ENCODE measurements at places on chromosomes 2 and 18.

- no peak for DNase-seq
Observed at GRCh38 chr2:128166746-128167353, 75.8 kb downstream of the UGGT1 start.

DNA sequence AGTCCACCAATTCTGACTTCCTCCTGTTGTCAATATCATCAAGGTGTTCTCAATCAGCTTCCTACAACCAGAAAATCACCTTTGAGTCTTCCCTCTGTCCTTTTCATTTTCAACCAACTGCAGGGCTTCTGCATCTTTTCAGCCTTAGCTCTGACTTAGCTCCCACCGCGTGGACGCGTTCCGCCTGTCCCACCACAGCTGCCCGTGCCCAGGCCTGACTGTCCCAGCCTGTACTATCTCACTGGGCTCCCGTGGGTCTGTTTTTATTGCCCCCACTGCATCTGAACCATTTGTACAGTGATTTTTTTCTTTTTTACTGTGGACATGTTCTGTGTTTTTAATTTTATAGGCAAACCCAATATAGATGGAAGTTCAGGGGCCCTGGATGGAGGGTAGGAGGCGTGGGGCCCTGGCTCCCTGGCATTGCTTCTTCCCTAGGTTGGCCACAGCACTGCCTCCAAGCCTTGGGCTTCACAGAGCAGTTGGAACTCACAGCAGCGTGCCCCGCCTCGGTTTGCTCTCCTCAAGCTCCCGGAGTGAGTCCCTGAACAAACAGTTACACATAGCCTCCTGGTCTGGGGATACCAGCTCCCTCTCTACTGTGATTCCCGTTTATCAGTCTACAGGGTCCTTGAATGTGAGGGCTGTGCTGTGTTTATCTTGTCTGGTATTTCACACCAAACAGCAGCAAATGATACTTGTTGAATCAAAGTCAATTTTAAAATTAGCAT lies 280.6 kb upstream of the PXDN start:
- DNase-seq, result no peak

- DNase-seq, result no peak
Observed at GRCh38 chr2:226687641-226688253, 111.9 kb downstream of the IRS1 start.

GRCh38 chr2:160429248-160430000 lies 64.2 kb downstream of the RBMS1 start:
- no peak for DNase-seq

- DNase-seq, result no peak
Observed at GRCh38 chr2:18378020-18378653, 182.3 kb downstream of the RDH14 start.

DNA sequence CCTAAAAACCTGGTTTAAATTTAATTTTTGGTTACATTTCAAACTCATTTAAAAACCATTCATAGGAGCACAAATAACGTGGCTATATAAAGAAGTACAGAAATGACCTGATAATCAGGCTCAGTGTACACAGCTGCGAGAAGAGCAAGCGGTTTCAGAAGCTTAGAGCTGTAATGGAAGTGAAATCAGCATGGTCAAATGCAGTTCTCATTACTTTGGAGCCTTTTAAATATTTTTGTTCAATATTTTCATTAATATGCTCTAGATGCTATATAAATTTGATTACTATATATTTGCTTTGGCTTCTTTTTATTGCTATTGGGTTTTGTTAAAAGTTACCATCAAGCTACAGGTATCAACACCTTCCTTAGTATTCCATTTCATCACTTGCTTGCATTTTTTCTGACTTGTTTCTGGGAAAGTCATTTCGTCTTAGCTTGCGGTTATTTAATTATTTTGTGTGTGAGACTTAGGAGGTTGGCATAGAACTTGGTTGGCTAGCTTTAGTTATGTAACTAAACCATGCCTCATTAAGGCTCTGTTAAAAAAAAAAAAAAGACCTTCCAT lies 58.7 kb downstream of the AFTPH start:
- no peak for DNase-seq

- no peak for DNase-seq
Observed at GRCh38 chr2:26770986-26771586, 7.0 kb downstream of the SLC35F6 start.

GRCh38 chr18:11284349-11284748 lies 135.0 kb upstream of the PIEZO2 start:
- no peak for DNase-seq

- DNase-seq, result no peak
Observed at GRCh38 chr2:24024996-24025663, 15.2 kb downstream of the MFSD2B start.

- DNase-seq, result no peak
Observed at GRCh38 chr2:54574860-54575247, 118.7 kb downstream of the SPTBN1 start.

DNA sequence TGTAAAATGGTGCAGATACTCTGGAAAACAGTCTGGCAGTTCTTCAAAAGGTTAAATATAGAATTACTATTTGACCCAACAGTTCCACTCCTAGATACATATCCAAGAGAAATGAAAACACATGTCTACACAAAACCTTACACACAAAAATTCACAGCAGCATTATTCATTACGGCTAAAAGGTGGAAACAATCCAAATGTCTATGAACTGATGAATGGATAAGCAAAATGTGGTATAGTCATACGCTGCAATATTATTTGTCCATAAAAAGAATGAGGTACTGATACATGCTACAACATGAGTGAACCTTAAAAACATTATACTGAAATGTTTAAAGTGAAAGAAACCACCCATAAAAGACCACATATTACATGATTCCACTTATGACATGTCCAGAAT lies 4.0 kb downstream of the CYP27C1 start:
- DNase-seq, result no peak

DNA sequence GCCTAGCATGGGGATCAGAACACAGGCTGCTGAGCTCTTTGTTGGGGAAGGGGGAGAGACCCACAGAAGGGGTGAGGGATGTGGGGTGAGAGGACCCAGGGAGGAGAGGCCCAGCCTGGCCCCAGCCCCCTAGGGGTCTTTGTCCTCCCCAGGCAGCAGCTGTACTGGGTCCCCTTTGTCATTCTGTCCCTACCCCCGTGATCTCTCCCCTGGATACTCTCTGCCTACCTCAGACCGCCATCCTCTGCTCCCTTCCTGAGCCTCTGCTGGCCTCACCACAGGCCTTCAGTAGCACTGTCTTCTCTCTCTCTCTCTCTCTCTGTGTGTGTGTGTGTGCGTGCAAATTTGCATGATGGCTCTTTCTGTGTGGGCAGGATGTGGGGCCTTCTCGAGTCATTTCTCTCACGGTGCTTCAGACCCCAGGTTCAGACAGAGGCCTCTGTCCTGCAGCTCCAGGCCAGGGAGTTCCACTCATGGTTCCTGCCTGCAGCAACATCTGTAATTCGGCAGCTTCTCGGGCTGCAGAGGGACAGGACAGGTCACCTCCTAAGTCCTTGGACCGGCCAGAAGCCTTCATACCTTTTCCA lies 1.4 kb downstream of the PSD4 start:
- DNase-seq, result peak; percentile 76

DNA sequence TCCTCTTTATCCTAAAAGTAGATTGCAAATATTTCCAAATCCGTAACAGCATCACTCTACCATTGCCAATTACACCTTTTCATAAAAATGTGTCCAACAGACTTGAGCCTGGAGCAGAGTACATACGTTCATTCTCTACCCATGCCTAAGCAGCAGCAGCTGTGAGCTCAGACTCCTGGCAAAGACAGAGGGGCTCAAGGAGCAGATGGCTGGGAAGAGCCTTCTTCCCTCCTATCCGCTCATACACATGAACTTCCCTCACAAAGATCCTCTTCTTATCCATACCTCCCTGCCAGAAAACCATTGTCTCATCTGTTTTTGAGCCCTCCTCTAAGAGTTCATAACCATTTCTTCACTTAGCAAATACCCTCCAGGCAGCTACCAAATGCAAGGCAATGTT lies 164.3 kb upstream of the ARL4C start:
- DNase-seq, result no peak

DNA sequence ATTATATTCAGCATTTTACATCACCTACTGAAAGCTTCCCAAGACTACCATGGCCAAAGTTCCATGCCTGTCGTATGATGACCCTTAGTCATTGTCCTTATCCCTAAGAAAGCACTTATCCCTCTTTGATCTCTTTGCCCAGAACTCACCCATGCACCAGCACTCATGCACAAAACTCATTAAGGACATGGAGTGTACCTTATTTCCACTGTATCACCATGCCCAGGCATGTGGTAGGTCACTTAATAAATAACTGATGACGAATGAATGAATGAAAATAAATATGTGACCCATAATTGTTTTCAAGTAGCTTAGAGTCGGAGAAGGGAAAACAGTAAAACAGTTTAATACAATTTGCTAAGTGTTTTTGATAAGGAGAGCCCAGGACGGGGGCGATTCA lies 220.1 kb downstream of the IKZF2 start:
- no peak for DNase-seq
